ENCODE measurements at places on chromosomes 3 and 15. TPM values are rescaled to one million over a fixed set of nuclear protein-coding genes. Genes with fewer than 3 reads are reported as not detected.

- DNase-seq: no peak
Measured at GRCh38 chr15:45635763-45636292, 999 bp downstream of the SQOR start.

DNA sequence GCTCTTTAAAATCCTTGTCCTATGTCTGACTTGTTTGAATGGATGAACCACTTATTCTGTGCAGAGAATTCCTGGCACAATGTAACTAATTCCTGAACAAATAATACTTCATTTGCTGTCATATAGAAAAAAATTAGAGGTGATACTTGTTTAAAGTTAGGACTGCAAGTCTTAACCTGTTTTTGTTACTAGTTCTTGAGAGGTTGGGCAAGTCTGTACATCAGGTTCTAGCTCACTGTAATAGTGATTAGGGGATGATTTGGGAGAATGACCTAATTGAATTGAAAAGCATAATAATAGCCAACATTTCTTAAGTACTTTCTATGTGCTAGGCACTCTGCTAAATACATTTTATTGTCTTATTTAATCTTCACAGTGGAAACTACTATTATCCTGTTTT is 49.3 kb downstream of the GMPS start:
- DNase-seq: no peak

The FAM107A gene
- not detected for total RNA-seq

The ZNF662 gene
- 1.1 TPM for total RNA-seq

DNA sequence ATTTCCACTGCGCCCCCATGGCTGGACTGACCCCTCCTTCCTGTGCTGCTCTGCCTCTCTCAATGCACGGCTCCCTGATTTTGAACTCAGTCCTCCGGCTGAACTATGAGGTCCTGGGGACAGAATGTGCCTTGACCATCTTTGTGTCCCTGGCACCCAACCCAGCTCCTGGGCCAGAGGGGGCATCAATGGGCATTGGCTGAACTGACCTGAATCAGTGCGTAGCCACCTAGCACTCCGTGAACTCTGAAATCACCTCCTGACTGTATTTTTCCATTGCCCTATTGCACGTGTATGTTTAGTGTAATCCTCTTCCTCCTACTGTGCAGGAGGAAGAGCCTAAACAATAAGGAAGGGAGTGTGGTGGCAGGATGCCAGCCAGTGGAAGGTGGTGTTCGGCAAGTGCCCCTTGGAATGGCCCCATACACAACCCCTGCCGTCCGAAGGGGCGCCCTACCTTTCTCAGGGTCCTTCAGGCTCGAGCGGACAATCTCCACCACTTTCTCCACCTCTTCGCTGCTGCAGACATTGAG is 33.5 kb downstream of the BDH1 start:
- no peak for DNase-seq

GRCh38 chr15:50377867-50378751 is 23.1 kb upstream of the GABPB1 start:
- no peak for DNase-seq

- DNase-seq: peak; percentile 60
Measured at GRCh38 chr3:52770496-52771333, at the start of gene NEK4. TSS of gene NEK4 (minus strand) at chr3:52770940. CDS start at chr3:52770746, 194 bp downstream.

DNA sequence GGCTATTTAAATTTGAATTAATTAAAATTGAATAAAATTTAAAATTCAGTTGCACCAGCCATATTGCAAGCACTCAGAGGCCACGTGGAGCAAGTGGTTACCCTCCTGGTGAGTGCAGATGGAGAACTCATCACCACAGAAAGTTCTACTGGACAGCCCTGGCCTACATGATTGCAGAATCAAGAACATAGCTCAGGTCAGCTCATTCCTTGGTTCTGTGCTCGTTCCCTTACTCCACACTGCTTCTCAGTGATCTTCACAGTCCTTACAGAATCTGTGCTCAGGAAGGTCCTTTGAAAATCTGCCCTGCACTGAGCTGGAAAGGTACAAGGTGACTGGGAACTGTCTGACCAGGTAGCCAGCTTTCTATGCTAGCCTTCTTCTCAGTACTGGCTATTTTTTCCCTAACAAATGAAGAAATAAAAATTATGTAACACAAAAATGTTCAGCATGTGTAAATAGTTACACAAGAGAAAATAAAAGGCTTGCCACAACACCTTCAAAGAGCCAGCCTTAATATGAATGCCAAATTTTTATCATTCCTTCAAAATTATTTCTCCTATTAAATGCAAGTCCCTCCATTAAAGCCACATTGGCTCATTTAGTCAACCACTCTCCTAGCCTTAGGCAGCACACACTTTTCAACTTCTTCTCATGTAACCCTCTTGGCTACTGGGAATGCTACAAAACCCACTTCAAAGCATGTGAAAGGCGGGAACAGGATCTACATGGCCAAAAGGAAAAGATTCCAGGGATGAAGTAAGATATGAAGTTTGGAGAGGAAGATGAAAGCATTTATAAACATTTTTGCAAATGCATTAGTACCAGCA is 326.4 kb upstream of the WNT5A start:
- no peak for DNase-seq

- DNase-seq: no peak
Measured at GRCh38 chr3:4741404-4742307, 237.6 kb upstream of the BHLHE40 start.

- DNase-seq: no peak
Measured at GRCh38 chr15:62112616-62113593, 46.1 kb downstream of the C2CD4A start.

GRCh38 chr3:8903191-8903590 is 60.1 kb downstream of the RAD18 start:
- DNase-seq: no peak

The SPTSSB gene
- not detected for total RNA-seq

- no peak for DNase-seq
Measured at GRCh38 chr15:79086814-79087213, 3.8 kb downstream of the RASGRF1 start.

Data from CD8-positive, alpha-beta memory T cell (primary cell).